ENCODE measurements at places on chromosomes 13 and 19.
A peak's percentile ranks its signal among the peaks of the same experiment; 100 is the strongest.

DNA sequence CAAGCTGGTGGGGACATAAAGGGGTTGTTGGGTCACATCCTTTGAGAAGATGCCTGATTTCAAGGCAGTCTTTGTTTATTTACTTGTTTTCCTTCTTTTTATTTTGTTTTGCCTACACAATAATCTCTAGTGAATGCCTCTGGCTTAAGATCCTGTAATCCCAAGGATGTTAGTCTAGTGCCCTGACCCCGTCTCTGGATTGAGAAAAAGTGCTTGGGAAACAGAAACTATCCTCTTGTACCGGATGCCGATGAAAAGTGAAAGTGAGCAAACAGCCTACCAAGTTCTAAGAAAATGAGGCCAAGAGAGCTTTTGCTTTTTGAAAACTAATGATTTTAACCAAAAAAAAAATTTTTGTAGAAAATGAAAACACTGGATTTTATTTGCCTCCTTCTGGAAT lies 42.1 kb upstream of the C1QTNF9 start:
- DNase-seq = no peak

DNA sequence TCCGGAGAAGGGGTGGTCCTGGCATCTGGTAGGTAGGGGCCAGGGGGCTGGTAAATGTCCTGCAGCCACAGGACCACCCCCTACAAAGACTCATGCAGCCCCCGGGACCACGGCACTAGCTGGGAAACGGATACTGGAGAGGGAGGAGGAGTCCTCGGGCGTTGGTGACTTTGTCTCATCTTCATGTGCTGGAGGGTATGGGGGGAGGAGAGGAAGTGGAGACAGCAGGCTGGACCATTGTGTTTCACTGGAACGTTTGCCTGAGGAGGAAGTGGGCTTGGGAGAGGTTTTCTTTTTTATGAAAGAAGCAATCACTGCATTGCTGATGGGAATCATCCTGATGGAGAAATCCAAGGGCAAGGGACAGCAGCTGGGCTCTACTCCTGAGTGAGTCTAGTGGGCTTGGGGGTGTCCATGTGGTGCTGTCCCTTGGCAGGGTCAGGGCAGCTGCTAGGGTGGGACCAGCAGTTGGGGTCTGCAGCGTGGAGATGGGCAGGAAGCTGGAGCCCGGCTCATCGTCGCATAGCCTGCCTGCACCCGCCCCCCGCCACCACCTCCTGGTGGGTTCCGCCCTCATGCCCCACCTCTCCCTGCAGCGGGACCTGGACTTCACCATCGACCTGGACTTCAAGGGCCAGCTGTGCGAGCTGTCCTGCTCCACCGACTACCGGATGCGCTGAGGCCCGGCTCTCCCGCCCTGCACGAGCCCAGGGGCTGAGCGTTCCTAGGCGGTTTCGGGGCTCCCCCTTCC lies 1.7 kb upstream of the ADM5 start:
- peak; percentile 12 for DNase-seq

- no peak for DNase-seq
These were observed 111.8 kb downstream of the SIPA1L3 start for GRCh38 chr19:38018694-38019395.

DNA sequence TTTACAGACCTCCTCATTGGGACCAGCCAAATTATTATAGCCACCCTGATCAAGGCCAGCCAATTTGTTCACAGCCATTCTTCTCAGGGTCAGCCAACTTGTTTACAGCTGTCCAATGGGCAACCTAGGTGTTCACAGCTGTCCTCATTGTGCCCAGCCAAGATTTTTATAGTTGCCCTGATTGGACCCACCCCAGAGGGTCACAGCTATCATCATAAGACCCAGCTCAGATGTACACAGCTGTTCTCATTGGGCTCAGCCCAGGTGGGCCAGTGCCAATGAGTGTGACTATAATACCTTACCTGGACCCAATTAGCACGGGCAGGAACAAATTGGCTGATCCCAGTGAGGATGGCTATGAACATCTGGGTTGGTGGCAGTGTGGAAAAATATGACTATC lies 1151.8 kb downstream of the UQCRFS1 start:
- DNase-seq = no peak

GRCh38 chr19:46984077-46985010 lies 35.3 kb upstream of the NPAS1 start:
- no peak for DNase-seq

DNA sequence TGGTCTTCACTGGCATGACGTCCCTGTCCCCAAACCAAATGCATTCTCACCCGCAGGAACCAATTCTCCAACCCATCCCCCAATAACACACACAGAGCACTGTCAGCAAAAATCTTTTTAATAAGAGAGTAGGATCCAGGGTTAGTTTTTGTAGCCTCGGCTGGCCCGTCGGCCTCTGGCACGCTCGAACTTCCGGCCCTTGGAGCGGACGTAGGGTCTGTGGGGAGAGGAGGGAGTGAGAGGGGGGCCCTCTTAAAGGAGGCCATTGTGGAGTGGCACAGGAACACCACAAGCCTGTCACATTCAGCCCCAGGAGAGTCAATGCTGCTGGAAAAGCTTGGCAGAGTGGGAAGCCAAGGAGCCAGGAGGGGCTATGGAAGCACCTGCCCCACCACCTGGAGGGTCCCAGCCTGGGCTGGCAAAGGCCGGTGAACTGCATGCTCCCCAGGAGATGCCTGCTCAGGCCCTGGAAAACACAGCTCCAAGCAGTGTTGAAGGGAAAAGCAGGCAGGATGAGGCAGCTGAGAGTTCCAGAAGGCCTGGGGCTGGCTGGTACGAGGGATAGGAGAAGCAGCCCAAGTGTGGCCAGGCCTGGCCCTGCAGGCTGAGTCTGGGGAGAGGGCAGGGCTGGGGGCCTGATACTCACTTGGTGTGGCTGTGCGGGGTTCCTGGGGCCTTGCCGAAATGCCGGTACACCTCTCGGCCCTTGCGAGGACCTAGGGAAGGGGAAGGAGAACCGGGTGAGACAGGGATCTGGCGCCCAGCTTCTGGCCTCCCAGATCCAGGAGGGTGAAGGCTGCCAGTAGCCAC lies 560 bp upstream of the FAM83E start:
- DNase-seq = no peak

- no peak for DNase-seq
These were observed 595.5 kb downstream of the LMO7 start for GRCh38 chr13:76231522-76232167.

DNA sequence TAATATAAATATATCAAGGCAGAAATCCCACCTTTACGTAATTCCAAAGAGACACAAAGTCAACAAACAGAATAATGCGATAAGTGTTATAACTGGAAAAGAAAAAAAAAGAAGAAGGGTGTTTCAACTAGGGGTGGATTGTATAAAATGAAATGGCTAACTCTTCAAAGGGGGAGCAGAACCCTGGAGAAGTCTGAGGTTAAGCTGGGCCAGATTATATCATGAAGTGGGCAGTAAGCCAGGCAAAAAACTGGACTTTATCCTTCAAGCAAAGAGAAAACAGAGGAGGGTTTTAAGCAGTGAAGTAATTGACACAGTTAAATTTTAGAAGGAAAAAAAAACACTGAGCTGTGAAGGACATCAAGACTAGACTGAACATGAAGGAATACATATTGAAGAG lies 41.9 kb downstream of the TBC1D4 start:
- DNase-seq = no peak

DNA sequence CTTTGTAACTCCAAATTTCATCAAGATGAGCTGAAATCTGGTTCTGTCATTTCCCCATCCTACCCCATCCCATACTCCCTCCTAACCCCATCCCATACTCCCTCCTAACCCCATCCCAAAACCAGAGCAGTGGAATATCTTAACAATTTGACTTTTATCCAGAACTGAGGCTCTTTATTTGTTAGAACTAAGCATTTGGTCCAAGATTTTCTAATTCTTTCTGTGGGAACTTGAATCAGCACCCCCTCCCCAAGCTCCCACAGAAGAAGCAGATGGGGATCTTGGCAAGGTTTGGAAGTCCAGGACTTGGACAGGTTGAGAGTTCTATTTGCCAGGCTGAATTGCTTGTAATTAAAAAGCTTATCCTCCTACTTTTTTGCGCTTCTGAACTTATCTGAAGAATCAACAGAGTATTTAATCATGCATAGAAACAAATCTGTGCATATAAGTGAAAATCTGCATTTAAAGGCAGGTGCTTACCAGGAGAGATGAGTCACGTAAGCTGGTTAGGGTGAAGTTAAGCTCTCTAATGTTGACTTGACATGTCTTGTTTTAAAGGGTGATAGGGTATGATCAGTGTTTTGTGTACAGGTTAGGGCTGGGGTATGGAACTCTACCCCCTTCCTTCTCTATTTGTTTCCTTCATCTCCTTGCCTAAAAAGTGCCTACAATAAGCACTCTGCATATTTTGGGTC lies 111.1 kb downstream of the COG6 start:
- no peak for DNase-seq

GRCh38 chr19:28313633-28314032 lies 899.3 kb downstream of the UQCRFS1 start:
- DNase-seq = no peak

GRCh38 chr19:35281303-35281702 lies 1.0 kb upstream of the HAMP start:
- DNase-seq = no peak

DNA sequence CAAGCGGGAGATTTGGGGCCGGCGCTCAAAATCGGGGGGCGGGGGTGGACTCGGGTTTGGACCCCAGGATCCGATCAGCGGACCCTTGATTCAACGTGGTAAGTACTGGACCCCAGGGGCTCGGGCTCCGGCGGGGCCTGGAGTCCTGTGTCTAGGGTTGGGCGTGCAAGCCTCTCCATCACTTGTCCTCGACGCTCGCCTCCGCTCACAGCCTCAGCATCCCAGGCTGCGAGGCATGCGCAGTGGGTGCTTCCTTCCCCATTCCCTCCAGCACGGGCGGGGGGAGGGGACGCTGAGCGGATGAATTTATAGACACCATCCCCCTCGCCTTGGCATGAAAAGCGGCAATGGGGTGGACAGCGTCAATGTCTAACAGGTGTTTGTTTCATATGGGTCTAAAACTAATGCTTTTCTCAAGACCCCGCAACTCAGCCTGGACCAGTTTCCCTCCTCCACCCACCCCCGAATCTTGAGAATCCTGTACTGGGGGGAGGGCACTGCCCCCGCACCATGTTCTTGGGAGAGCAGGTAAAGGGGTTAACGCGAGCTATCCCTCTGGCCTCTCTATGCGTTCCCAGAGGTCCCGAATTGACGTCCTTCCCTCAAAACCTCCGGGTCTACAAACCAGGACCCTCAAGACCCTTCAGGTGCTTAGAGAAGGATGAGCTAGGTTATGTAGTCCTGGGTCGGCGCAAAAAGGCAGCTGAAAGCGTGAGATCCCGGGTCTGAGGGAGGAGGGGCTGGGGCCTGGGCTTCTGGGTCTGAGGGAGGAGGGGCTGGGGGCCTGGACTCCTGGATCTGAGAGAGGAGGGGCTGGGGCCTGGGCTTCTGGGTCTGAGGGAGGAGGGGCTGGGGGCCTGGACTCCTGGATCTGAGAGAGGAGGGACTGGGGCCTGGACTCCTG lies 579 bp downstream of the CPT1C start:
- DNase-seq = no peak

- no peak for DNase-seq
These were observed 178.4 kb upstream of the SERP2 start for GRCh38 chr13:44195245-44195644.

- DNase-seq = no peak
These were observed 64.9 kb downstream of the ANKRD10 start for GRCh38 chr13:110850006-110850405.

DNA sequence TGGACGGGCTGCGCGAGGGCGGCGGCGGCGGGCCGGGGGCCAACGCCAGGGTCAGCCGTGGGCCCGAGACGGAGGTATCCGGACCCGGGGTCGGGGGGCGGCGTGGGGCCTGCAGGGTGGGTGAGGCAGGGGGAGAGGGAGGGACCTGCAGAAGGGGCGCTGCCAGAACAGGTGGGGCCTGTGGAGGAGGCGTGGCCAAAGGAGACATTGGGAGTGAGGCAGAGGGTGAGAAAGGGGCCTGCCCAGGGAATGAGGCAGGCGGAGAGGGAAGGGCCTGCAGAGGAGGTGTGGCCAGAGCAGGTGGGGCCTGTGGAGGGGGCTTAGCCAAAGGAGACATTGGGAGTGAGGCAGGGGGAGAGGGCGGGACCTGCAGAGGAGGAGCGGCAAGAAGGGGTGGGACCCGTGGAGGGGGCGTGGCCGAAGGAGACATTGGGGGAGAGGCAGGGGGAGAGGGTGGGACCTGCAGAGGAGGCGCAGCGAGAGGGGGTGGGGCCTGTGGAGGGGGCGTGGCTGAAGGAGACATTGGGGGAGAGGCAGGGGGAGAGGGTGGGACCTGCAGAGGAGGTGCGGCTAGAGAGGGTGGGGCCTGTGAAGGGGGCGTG lies 4.2 kb downstream of the PRR36 start:
- no peak for DNase-seq

DNA sequence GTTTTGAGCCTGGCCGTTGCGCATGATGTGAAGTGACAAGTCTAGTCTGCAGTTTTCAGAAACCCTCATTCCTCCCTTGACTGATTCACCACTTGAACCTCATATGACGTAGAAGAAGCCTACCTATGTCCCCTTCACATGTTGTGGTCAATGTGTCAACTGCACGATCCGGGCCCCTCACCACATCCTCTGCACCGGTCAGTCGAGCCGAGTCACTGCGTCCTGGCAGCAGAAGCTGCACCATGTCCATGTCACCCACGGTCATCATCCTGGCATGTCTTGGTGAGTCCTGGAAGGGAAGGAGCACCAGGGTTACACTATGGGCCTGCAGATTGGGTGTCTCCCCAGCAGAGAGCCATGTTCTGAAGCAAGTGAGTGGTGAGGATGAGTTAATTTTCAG lies at the start of gene KIR2DL4:
KIR2DL4 (plus strand) TSS at position 201 of the 400 bp plus-strand sequence; CDS start at position 243, 42 bp downstream.
- DNase-seq = no peak

- no peak for DNase-seq
These were observed 141.6 kb downstream of the RXFP2 start for GRCh38 chr13:31880851-31881494.

GRCh38 chr13:103153466-103153865 lies 87.2 kb upstream of the SLC10A2 start:
- no peak for DNase-seq

DNA sequence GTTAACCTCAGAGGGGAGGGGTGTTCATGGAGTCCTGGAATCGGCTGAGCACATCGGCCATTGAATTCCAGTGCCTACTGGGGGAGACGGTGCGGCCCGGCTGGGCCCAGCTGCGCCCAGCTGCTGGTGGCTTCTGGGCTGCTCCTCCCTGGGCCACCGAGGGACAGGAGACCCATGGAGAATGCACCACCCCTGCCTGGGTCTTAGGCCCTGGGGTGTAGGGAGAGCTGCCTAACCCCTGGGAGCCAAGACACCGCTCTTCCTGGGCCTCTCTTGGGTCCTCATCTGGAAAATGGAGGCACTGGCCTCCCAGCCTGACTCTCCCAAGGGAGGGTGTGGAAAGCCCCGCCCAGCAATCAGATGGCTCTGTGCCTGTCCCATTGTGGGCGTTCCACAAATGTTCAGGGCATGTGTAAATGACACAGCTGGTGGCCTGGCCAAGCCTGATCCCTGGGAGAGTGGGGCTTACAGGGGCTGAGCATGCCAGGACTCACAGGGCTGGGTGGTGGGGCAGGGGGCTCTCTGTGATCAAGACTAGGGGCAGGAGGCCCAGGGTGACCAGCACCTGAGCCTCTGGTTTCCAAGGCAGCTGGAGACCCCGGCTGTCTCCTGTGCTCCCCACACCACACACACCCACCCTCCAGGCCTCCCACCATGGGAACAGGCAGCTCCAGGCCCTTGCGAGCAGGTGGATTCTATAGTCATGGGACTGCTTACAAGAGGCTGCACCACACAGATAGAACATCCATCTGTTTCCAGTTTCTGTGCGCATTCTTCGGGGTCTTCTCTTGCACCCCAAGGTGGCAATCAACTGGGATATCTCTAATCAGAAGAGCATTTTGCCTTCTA lies 150.9 kb downstream of the URI1 start:
- no peak for DNase-seq

Measured in SW 1271 (cell line).